ENCODE measurements at places on chromosomes 5 and 9.

DNA sequence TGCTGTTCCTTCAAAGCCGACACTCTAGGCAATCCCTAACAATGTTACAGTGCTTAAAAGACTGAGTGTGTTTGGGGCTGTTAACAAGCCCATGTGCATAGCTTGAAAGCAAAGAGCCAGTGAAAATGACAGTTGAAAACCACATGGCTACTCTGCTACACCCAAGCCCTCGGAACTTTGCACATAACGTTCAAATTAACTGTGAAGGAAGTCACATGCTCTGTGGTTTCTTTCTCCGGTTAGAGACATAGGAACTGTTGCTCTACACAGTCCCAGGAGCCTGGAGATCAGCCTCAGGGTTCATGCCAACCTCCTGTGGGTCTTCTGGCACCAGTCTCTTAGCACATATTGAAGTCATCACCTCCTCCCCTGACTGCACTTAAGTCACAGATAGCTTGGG, 51.1 kb downstream of the C9orf152 start:
- DNase-seq, result no peak

DNA sequence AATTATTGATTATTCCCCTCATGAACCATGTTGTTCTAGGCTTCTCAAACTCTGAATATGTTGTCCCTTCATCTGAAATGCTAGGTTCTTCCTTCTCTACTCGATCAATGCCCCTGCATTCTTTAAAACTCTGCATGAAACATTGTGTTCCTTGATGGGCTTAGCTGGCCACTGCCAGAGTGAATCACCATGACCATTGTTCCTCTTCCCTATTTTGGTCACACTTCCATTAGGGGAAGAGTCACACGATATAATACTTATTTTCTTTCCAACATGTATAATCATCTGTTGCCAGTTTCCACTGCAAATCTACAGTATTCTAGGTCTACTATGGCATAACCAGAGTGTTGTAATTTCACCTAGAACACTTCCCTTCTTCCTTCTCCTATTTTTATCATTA, 247.9 kb downstream of the TRPM3 start:
- DNase-seq, result no peak

DNA sequence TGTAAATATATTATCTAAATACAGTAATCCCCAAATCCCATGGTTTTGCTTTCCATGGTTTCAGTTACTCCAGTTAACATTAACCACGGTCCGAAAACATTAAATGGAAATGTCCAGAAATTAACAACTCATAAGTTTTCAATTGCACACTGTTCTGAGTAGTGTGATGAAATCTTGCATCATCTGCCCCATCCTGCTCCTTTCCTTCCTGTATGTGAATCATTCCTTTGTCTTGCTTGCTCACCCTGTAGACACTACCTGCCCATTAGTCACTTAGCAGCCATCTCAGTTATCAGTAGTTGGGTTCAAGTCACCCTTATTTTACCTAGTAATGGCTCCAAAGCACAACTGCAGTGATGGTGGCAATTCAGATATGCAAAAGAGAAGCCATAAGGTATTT, 1568.5 kb upstream of the WWC1 start:
- DNase-seq, result no peak

DNA sequence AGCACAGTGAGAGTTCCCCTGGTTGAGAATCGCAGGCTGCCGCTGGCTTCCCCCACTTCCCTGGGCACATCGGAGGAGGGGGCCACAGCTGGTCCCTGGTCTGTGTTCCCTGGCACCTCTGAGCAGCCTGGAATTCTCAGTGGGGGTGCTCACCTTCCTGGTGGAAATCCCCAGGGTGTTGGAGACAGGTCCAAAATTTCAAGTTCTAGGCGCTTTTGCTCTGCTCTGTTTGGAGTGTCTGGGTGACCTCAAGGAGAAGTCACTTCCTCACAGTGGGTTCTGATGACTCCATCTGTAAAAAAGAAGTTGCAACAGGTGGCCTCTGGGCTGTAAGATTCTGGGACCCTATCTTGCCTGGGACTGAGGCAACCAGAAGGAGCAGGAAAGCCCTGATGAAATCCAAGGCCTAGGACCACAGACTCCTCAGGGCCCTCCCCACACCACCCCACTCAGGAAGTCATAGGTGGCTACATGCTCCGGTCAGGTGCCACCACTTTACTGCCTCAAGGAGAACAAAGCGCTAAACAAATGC, at the start of gene TRAF1:
TSS of gene TRAF1 (minus strand) at position 400 of the 532 bp plus-strand sequence. CDS start 721 bp downstream, outside the sequence.
- no peak for DNase-seq

DNA sequence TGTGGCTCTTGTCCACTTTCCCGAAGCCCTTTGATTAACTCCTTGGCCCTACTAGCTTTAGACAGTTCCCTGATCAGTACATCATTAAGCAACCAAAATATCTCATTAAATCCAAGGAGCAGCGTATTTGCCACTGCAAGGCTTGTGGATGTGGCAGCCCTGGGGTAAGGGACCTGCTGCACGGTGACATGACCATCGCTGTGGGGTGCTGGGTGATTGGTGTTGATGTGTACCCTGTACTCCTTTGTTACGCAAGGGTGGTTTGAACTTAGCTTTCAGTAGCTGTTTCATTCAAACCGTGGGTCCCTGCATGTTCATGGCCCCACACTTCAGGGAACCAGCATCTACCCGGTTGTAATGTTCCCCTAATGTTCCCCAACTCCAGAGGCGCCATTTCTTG, 41.0 kb downstream of the OTULIN start:
- no peak for DNase-seq

All from stimulated activated CD4-positive, alpha-beta T cell treated with anti-CD3 and anti-CD28 coated beads, TNF-alpha, amount 100 ng/mL, for 4 hours (primary cell).